Left lobe of liver (tissue), 2 donors: ENCODE measurements at places on chromosomes 6 and 20. TPM values are rescaled to one million over a fixed set of nuclear protein-coding genes. Genes with fewer than 3 reads are reported as not detected.

Gene EEF1A2
- total RNA-seq: 0.73 TPM

Gene HIVEP1
- total RNA-seq: 9.7 TPM

Gene SAMHD1
- 22.5 TPM for total RNA-seq

Gene CFB
- total RNA-seq: 1,916 TPM

Gene RAB44
- 0.08 TPM for total RNA-seq

Gene SSTR4
- total RNA-seq: not detected

Gene PPIL6
- 0.30 TPM for total RNA-seq
